ENCODE measurements at places on chromosomes 11 and 22.

- no peak overlapping the region for H3K4me3 ChIP-seq
- no peaks in the 10 kb centered on the region for H3K36me3 ChIP-seq
- H3K27me3 ChIP-seq, result peaks cover 22% of the 10 kb centered on the region
- peaks cover 13% of the 10 kb centered on the region for H3K4me1 ChIP-seq
- no peak overlapping the region for H3K27ac ChIP-seq
These were observed 39.0 kb upstream of the ADA2 start for GRCh38 chr22:17258015-17258787.

DNA sequence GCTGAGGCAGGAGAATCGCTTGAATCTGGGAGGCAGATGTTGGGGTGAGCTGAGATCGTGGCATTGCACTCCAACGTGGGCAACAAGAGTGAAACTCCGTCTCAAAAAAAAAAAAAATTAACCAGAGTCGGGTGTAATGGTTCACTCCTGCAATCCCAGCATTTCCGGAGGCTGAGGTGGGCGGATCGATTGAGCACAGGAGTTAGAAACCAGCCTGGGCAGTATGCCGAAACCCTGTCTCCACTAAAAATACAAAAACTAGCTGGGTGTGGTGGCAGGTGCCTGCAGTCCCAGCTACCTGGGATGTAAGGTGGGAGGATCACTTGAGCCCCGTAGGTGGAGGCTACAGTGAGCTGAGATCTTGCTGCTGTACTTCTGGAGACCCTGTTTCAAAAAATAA, 1.5 kb downstream of the RANGAP1 start:
- no peaks in the 10 kb centered on the region for H3K27me3 ChIP-seq
- no peak for DNase-seq
- peaks cover 28% of the 10 kb centered on the region for H3K36me3 ChIP-seq
- peaks cover 30% of the 10 kb centered on the region for H3K4me1 ChIP-seq
- peak overlapping the region; percentile 41 for H3K27ac ChIP-seq
- H3K4me3 ChIP-seq, result peak overlapping the region; percentile 90

GRCh38 chr11:58844361-58845005, at the start of gene GLYATL2:
Gene GLYATL2 (minus strand): TSS chr11:58844704. CDS start chr11:58839612, 5,092 bp downstream.
- H3K27me3 ChIP-seq, result no peaks in the 10 kb centered on the region
- DNase-seq, result no peak
- no peak within 1 kb of the TSS for H3K4me3 ChIP-seq
- H3K27ac ChIP-seq, result no peak within 1 kb of the TSS
- H3K4me1 ChIP-seq, result no peaks in the 10 kb centered on the region

DNA sequence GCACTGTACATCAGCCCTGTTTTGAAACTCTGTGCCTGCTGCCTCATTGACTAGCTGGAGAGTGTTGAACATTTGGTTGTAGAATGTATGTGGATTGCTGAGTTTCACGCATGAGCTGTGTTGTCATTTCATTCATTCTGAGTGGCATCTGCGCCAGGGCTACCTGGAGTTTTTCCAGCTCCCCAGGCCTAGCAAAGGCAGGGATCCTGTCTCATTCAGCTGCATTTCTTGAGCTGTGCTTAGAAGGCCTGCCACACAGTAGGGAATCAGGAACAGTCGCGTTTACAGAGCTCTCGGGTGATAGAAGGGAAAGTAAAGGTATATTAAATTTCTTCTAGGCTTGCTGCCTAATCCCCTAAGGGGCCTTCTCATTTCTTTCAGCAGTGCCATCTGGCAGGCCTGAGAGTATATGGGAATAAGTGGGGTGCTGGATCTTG, 44.3 kb downstream of the PTPRJ start:
- peaks cover 26% of the 10 kb centered on the region for H3K4me1 ChIP-seq
- DNase-seq, result no peak
- no peaks in the 10 kb centered on the region for H3K27me3 ChIP-seq
- peaks cover 17% of the 10 kb centered on the region for H3K36me3 ChIP-seq
- peak overlapping the region; percentile 3 for H3K27ac ChIP-seq
- H3K4me3 ChIP-seq, result no peak overlapping the region

GRCh38 chr22:48669986-48670716, 1157.5 kb downstream of the BRD1 start:
- no peaks in the 10 kb centered on the region for H3K4me1 ChIP-seq
- DNase-seq, result no peak
- H3K27ac ChIP-seq, result no peak overlapping the region

DNA sequence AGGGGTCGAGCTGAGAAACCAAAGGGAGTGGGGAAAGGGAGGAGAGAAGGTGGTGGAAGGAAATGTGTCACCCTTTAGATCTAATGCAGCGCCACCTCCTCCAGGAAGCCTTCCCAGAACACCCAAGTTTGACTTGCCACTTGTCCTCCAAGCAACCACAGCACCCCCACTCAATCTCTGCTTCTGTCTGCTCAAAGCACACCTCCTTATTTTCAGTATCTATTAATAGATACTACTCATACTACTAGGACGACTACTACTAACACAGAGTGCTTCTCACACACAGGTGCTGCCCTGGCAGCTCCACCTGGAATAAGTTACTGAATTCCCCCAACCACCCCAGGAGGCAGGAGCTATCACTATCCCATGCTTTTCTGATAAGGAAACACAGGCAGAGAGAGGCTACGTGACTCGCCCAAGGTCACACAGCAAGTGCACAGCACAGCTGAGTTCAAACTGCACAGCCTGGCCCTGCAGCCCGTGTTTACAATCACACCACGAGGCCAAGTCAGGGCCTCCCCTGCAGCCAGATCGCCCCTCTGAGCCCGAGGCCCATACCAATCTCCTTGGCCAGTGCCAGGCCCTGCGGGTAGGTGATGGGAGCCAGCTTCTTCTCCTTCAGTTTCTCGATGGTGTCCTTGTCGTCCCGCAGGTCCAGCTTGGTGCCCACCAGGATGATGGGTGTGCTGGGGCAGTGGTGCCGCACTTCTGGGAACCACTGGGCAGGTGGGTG, 13.2 kb downstream of the RAC2 start:
- H3K27me3 ChIP-seq, result no peaks in the 10 kb centered on the region
- H3K27ac ChIP-seq, result no peak overlapping the region
- H3K4me1 ChIP-seq, result peaks cover 42% of the 10 kb centered on the region
- no peak for DNase-seq
- H3K4me3 ChIP-seq, result no peak overlapping the region
- H3K36me3 ChIP-seq, result peaks cover 46% of the 10 kb centered on the region

GRCh38 chr22:21068681-21069276, 23.0 kb downstream of the LRRC74B start:
- no peaks in the 10 kb centered on the region for H3K4me1 ChIP-seq
- no peak for DNase-seq
- H3K4me3 ChIP-seq, result no peak overlapping the region
- no peak overlapping the region for H3K27ac ChIP-seq
- peaks cover 23% of the 10 kb centered on the region for H3K27me3 ChIP-seq

DNA sequence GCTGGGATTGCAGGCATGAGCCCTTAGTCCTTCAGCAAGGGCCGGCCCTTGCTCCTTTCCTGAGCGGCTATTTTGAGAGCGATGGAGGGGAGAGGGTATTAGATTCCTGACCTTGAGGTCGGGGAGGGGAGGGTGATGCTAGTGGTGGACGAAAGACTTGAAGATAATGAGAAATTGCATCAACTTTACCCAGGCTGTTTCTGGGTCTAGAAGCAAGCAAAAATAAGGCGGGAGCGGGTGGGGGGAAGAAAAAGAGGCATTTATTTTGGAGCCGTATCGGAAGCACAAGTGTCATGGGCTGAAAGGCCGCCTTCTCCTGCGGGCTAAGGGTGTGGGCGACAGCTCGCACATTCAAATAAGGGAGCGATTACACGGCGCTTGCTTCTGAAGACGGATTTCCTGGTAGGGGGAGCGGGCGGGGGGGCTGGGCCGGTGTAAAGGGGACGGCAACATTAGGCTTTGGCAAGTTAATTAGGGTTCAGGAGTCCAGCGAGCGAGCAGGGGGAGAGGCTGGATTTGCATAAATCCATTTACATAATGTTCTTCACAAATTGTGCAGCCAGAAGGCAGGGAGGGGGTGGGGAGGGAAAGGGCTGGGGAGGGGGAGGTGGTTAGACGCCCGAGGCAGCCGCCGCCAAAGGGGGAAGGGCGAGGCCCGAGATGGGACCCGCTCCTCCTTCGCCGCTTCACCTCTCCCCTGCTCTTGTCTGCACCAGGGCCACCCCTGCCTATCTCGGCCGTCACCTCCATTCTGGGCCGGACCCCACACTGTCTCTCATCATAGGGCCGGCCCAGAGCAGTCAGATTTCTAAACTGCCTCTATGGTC, 245.9 kb downstream of the MIAT start:
- peaks cover 10% of the 10 kb centered on the region for H3K4me1 ChIP-seq
- DNase-seq, result no peak
- H3K27ac ChIP-seq, result no peak overlapping the region
- no peaks in the 10 kb centered on the region for H3K36me3 ChIP-seq
- H3K4me3 ChIP-seq, result no peak overlapping the region

DNA sequence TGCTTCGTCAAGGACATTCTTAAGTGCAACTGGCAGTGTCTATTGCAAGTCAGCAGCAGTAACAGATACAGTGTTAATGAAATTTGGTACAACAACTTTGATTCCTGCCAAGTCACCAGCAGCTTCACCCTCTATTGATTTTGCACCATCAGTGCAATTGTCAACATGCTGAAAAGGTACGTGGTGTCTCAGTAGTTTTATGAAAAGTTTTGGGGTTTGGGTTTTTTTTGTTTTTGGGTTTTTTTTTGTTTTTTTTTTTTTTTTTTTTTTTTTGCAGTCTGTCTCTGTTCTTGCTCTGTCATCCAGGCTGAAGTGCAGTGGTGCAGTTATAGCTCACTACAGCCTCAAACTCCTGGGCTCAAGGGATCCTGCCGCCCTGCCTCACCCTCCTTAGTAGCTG, 19.1 kb upstream of the GRIK4 start:
- peaks cover 2% of the 10 kb centered on the region for H3K4me1 ChIP-seq
- DNase-seq, result no peak
- no peaks in the 10 kb centered on the region for H3K27me3 ChIP-seq
- peaks cover 34% of the 10 kb centered on the region for H3K36me3 ChIP-seq

GRCh38 chr11:44380009-44380313, 70.0 kb upstream of the ALX4 start:
- no peaks in the 10 kb centered on the region for H3K4me1 ChIP-seq
- no peaks in the 10 kb centered on the region for H3K36me3 ChIP-seq
- peaks cover 85% of the 10 kb centered on the region for H3K27me3 ChIP-seq
- H3K4me3 ChIP-seq, result no peak overlapping the region
- no peak overlapping the region for H3K27ac ChIP-seq
- no peak for DNase-seq

- no peaks in the 10 kb centered on the region for H3K4me1 ChIP-seq
- no peaks in the 10 kb centered on the region for H3K27me3 ChIP-seq
- no peak overlapping the region for H3K27ac ChIP-seq
- H3K36me3 ChIP-seq, result no peaks in the 10 kb centered on the region
- no peak overlapping the region for H3K4me3 ChIP-seq
These were observed 73.1 kb downstream of the MPPED2 start for GRCh38 chr11:30513087-30513486.

GRCh38 chr11:3995949-3996554, 98.5 kb upstream of the RRM1 start:
- DNase-seq, result peak; percentile 66
- no peaks in the 10 kb centered on the region for H3K4me1 ChIP-seq
- peak overlapping the region; percentile 11 for H3K4me3 ChIP-seq
- H3K27ac ChIP-seq, result no peak overlapping the region

- H3K27ac ChIP-seq, result peak overlapping the region; percentile 95
- peak; percentile 98 for DNase-seq
- no peak overlapping the region for H3K4me3 ChIP-seq
- peaks cover 16% of the 10 kb centered on the region for H3K4me1 ChIP-seq
- no peaks in the 10 kb centered on the region for H3K27me3 ChIP-seq
- no peaks in the 10 kb centered on the region for H3K36me3 ChIP-seq
These were observed 33.8 kb upstream of the DKK3 start for GRCh38 chr11:12042215-12042676.

DNA sequence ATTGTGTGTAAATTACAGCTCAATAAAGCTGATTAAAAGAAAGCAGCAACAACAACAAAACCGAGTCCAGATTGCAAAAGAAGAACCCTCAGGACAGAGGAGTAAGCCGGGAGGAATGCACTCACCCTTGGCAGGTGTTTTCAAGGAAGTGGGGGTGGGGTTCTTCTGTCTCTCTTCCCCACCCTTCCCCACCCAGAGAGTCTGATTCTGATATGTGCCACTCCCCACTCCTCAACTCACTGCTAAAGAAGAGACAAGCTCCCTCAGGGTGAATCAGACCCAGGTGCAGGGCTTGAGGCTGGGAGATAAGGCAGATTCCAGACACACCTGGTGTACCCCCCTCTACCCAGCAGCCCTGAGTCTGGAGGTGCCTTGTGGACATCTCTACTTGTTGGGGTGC, 38.4 kb upstream of the PHF21A start:
- H3K4me3 ChIP-seq, result no peak overlapping the region
- peaks cover 29% of the 10 kb centered on the region for H3K27me3 ChIP-seq
- H3K27ac ChIP-seq, result no peak overlapping the region
- DNase-seq, result no peak
- H3K4me1 ChIP-seq, result peaks cover 1% of the 10 kb centered on the region
- no peaks in the 10 kb centered on the region for H3K36me3 ChIP-seq

DNA sequence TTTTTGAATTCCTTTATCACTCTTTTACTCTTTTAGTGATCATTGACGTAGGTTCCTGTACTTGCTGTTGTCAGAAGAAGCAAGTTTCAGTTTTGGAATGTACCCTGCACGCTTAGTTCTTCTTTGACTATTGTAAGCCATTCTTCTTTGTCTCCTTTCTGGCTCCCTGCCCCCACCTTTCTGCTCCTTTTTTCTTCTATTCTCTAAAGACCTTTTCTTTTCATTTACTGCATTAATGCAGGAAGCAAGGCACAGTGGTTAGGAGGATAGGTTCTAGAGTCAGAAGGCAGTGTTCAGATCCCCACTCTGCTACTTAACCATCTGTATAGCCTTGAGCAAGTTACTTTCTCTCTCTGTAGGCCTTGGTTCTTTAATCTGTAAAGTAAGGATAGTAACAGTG, 33.7 kb upstream of the RAG2 start:
- H3K4me3 ChIP-seq, result no peak overlapping the region
- no peaks in the 10 kb centered on the region for H3K27me3 ChIP-seq
- H3K27ac ChIP-seq, result no peak overlapping the region
- DNase-seq, result no peak
- no peaks in the 10 kb centered on the region for H3K4me1 ChIP-seq
- no peaks in the 10 kb centered on the region for H3K36me3 ChIP-seq

- no peak overlapping the region for H3K4me3 ChIP-seq
- DNase-seq, result no peak
- peaks cover 74% of the 10 kb centered on the region for H3K27me3 ChIP-seq
- H3K36me3 ChIP-seq, result no peaks in the 10 kb centered on the region
- no peak overlapping the region for H3K27ac ChIP-seq
- H3K4me1 ChIP-seq, result no peaks in the 10 kb centered on the region
These were observed 142.4 kb downstream of the CACNA1I start for GRCh38 chr22:39712751-39713525.

DNA sequence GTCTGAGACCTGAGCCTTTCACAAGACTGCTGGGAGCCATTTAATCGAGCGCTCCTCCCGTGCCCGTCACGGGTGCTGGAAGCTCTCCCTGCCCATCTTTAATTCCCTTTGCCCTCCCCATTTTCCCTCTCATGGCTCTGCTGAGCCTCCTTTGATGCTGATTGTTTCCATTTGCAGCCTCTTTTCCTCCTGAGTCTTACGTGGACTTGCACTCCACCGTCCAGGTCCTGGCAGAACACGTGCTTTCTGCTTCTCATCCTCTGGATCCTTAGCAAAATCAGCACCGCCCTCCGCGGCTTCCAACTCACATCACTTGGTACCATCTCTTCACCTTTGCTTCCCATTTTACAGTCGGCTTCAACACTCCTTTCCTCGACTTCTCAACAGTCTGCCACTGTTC, 7.3 kb downstream of the IFT27 start:
- no peaks in the 10 kb centered on the region for H3K27me3 ChIP-seq
- no peak overlapping the region for H3K27ac ChIP-seq
- no peak for DNase-seq
- H3K36me3 ChIP-seq, result peaks cover 35% of the 10 kb centered on the region
- peaks cover 7% of the 10 kb centered on the region for H3K4me1 ChIP-seq

GRCh38 chr11:132844956-132845696, 687.2 kb downstream of the OPCML start:
- H3K36me3 ChIP-seq, result no peaks in the 10 kb centered on the region
- no peak overlapping the region for H3K4me3 ChIP-seq
- H3K27me3 ChIP-seq, result no peaks in the 10 kb centered on the region
- peak; percentile 65 for DNase-seq
- H3K27ac ChIP-seq, result no peak overlapping the region

All from mesenchymal stem cell (in vitro differentiated cells and primary cell).